ENCODE measurements at places on chromosomes 4 and X.

DNA sequence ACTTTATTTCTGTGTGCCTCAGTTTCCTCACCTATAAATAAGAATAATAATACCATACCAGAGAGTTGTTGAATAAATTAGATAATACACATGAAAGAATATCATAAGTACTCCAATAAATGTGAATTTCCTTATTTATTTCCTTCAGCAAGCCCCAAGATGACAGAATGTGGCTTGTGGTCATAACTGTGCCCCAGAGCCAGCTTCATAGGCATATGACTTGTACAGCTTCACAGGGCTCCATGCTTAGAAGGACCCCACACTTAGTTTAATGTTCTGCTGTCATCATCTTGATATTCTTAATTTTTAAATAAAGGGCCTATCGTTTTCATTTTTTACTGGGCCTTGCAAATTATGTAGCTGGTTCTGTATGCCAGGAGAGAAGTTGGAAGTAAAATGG, 25.3 kb downstream of the VSIG4 start:
- no peak for DNase-seq

GRCh38 chr4:6480534-6481088, 8.2 kb upstream of the PPP2R2C start:
- DNase-seq: no peak

GRCh38 chr4:148434075-148434773, 8.0 kb downstream of the NR3C2 start:
- DNase-seq: no peak

- DNase-seq: no peak
Observed at GRCh38 chrX:78123190-78123589, 16.3 kb downstream of the TAF9B start.

- DNase-seq: no peak
Observed at GRCh38 chrX:118062817-118063615, 53.6 kb downstream of the KLHL13 start.

DNA sequence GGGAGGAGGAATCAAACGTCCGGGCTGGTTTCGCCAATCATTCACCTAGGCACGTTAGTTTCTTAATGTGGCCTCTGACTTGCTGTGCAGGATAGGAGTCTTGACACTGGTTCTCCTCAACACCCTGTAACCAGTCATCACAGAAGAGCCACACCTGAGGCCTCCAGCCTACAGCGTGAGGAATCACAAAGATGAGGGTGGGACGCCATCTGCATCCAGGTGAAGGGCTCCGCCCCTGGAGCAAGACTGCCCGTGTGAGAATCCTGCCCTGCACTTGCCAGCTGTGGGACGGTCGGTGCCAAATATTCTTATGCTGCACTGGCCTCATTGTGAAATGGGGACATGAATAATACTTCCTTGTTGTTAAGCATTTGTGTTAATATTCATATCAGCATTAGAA, 35.7 kb upstream of the TSPAN5 start:
- no peak for DNase-seq

DNA sequence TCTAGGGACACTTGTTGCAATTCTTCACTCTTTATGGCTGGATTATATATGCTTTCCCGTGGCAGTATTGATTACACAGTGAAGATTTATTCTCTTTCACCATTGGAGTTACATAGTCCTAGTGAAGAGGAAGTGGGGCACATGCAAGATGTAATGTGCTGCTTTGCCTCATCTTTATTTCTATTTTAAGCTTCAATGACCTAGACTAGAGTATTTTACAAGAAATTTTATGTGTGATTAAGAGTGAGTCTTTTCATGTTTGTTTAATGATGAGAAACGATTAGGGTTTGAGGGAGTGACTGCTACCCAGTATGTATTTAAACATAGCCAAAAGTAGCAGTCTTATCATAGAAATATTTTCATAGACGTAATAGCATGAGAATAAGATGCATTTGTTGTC, 30.8 kb downstream of the DIAPH2 start:
- DNase-seq: no peak

DNA sequence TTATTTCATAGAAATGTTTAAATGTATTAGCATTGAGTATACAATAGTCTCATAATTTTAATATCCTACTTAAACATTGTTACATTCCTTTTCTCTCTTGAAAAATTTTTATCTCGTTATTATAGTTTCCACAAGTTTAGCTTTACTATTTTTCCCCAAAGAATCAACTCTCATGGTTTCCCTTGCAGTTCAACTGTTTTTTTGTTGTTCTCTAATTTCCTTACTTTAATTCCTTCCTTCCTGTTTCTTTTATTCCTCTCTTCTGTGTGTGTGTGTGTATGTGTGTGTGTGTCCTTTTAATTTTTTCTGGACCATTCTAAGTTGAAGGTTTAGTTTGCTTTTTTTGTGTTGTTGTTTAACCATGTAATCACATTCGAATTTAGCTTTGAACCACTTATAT, 171.1 kb downstream of the GASK1B start:
- DNase-seq: no peak

DNA sequence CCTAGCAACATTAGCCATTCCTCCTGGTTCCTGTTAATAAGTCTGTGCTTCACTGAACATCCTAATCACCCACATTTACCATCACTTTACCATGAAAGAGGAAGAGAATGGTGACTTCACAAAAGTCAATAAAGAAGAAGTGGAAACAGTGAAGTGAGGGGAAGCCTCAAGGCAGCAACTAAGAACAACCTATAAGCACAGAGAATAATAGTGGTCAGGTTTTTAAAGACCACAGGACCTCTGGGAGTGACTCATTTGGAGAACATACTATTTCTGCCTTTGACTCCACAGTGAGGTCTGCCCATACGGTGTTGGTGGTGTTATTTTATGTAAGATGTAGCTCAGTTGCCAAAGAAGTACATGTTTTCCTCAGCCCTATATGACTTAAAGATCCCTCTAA, 86.0 kb upstream of the TET2 start:
- DNase-seq: peak; percentile 98

GRCh38 chr4:53886090-53886489, 178.3 kb downstream of the CHIC2 start:
- no peak for DNase-seq

DNA sequence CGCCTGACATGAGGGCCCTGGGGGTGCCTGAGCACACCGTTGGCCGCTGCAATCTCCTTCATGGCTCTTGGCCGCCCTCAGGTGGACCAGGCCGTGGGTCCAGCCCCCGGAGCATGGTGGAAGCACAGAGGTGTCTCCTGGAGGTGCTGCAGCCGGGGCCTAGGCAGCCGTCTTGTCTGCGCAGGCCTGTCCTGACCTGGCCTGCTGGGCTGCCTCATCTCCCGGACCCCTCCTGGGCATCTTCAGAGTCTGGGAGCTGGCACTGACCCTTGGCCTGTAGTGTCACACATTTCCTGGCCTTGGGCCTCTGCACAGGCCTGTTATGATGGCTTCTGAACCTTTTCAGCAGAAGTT, 20.9 kb downstream of the UVSSA start:
- no peak for DNase-seq

DNA sequence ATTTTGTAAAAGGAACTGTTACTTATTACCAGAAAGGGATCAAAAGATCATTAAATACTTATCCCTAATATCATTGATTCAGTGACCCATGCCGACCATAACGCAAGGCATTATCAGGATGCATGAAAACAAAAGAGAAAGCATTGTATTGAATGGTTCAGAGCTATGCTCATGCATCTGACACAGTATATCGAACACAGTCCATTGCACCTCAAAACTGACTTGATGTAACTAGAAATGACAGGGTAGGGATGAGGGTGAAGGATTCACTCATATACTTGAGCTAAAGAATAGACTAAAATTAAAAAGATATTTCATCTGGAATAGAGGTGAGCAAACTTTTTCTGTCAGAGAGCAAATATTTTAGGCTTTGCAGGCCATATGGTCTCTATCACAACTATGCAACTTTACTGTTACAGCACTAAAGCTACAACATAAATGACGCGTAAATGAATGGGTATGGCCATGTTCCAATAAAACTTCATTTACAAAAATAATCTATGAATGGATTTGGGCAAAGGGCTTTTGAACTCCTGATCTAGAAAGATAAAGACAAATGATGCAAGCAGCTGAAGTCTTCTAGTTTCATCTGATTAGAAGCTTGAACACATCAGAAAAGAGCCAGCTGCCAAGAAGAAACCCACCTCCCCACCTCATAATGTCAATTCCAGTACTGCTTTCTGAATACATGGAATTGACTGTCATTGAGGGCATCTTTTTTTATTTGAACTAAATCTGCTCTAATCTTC, 12.9 kb upstream of the SPP1 start:
- no peak for DNase-seq

DNA sequence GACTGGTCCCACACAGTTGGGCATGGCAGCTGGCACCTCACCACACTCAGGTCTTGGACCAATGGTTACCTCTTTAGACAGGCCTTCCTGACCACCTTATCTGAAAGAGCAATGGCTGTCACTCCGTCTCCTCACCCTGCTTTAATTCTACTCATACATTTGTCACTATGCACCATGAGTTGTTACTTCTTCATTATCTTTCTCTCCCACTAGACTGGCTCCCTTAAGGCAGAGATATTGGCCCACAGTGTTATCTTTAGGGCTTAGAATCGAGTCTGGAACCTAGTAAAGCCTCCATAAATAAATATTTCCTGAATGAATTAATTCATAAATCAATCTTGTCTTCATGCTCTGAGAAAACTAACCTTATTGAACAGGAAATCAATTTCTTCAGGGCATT, 46.6 kb downstream of the DCHS2 start:
- DNase-seq: no peak

DNA sequence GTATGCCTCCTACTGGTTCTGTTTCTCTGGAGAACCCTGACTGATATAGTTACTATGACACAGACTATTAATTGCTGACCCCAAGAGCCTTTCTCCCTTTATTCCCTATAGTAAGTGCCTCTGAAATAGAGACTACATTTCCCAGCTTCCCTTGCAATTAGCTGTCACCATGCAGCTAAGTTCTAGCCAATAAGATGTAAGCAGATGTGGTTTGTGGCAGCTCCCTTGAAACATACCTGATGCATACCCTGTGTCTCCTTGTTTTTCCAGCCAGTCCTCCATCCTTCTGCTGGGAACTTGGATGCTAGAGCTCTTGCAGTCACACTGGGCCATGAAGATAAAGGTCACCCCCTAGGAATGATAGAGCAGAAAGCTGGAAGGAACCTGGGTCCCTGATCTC, 9.7 kb upstream of the TMEM165 start:
- no peak for DNase-seq

All from GM12878 (cell line).